ENCODE measurements at places on chromosomes 6 and 20.

- peak overlapping the region; percentile 10 for H3K27ac ChIP-seq
These were observed 46.1 kb upstream of the TMEM217 start for GRCh38 chr6:37303891-37304503.

DNA sequence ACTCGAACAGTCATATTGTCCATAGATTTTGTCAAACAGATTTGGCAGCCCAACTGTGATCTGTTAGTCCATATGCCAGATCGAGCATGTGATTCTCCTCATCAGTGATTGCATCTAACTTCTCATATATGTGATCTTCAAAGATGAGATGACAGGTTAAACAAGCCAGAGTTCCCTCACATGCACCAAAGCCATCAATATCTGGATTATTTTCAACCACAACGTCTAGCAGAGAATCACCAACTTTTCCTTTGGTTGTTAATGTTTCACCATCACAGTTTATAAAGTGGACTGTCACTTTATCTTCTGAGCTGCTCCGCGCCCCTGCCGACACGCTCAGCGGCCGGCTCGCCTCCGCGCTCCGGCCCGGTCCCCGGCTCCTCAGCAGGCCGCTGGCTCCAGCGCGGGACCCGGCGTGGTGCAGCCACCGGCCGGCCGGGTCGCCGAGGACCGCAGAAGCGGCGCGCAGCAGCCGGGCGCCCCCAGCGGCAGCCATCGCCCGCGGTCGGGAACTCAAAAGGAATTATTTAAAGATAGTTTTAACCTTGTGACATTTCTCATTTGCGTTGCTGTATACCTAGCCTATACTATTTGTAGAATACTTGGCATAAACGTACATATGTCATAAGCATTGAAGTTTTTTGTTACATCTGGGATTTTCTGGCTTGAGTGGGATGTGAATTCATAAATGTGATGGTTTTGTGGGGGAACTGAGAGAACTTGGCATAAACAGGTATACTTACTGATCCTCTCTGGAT, 40.1 kb upstream of the DYNLRB1 start:
- H3K27me3 ChIP-seq: no peaks in the 10 kb centered on the region
- DNase-seq: peak; percentile 59
- peaks cover 6% of the 10 kb centered on the region for H3K4me1 ChIP-seq
- H3K27ac ChIP-seq: no peak overlapping the region

GRCh38 chr6:164011321-164011720, 596.8 kb downstream of the QKI start:
- no peaks in the 10 kb centered on the region for H3K36me3 ChIP-seq
- no peak overlapping the region for H3K4me3 ChIP-seq
- no peak for DNase-seq
- H3K27ac ChIP-seq: no peak overlapping the region
- H3K4me1 ChIP-seq: no peaks in the 10 kb centered on the region

DNA sequence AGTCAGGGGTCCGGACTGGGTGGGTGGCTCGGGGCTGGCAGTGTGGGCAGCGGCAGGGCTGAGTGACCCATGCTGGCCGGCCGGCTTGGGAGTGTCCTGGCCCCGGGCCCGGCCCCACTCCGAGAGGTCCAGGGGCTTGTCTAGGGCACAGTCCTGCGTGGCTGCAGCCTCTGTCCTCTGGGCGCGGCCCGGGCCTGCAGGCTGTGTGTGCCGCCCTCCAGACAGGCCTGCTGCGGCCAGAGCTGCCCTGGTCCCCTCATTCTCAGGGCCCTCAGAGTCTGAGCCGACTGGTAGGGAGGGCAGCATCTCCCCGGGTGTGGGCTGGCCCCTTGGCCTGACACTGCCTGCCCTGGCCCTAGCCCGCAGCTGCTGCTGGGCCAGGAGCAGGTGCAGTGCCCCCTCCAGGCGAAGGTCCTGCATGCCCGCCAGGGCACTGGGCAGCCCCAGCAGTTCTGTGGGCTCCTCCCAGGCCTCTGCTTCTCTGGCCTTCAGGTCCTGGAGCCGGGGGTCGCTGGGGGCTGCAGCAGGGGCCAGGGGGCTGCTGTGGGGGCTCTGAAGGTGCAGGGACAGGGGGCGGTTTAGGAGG, 6.9 kb upstream of the CABLES2 start:
- no peaks in the 10 kb centered on the region for H3K36me3 ChIP-seq
- DNase-seq: no peak
- H3K27me3 ChIP-seq: peaks cover 2% of the 10 kb centered on the region
- H3K4me1 ChIP-seq: peaks cover 5% of the 10 kb centered on the region

DNA sequence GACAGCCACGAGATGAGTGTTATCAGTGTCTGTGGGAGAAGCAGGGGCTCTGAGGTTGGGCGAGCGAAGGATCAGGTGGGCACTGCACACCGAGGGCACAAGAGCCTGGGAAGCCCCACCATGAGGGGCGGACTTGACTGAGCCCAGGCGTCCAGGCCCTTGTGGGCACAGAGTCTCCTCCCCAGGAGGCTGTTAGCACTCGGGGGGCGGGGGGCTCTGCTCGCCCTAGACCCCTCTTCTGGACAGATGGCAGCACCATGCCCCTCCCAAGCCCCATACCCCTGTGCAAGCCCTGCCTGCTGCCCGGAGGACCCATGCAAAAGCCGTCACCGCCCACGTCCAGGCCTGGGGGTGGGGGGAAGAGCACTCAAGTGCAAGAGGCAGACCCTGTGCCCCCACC, 21.7 kb upstream of the SLCO4A1 start:
- H3K36me3 ChIP-seq: no peaks in the 10 kb centered on the region
- no peaks in the 10 kb centered on the region for H3K27me3 ChIP-seq
- no peak overlapping the region for H3K27ac ChIP-seq
- no peak for DNase-seq

GRCh38 chr6:20024978-20025377, 187.3 kb downstream of the MBOAT1 start:
- DNase-seq: no peak
- peaks cover 13% of the 10 kb centered on the region for H3K4me1 ChIP-seq
- H3K4me3 ChIP-seq: no peak overlapping the region
- H3K27ac ChIP-seq: no peak overlapping the region
- H3K27me3 ChIP-seq: peaks cover 30% of the 10 kb centered on the region

DNA sequence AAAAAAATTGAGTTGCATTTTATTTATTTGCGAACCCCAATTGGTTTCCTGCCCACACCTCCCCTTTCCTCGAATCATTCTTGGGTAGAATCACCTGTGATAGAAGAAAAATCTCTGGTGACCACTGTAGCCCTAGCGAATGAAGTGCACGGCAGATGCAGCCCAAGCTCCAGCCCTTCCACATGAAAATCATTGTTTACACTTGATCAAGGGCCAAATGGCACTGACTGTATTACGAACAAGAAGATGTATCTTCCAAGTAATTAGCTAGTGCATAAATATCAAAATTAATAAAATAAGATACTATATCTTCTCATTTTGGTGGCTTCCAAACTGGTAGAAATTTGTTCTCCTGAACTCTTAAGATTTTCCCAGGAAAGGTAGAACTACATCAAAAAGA, 93.4 kb upstream of the ARID1B start:
- H3K27ac ChIP-seq: no peak overlapping the region
- no peaks in the 10 kb centered on the region for H3K36me3 ChIP-seq
- DNase-seq: no peak
- peaks cover 23% of the 10 kb centered on the region for H3K4me1 ChIP-seq

GRCh38 chr6:82118150-82118562, 129.4 kb downstream of the IBTK start:
- H3K27me3 ChIP-seq: no peaks in the 10 kb centered on the region
- DNase-seq: no peak
- H3K4me3 ChIP-seq: no peak overlapping the region
- no peak overlapping the region for H3K27ac ChIP-seq
- H3K36me3 ChIP-seq: no peaks in the 10 kb centered on the region
- no peaks in the 10 kb centered on the region for H3K4me1 ChIP-seq

DNA sequence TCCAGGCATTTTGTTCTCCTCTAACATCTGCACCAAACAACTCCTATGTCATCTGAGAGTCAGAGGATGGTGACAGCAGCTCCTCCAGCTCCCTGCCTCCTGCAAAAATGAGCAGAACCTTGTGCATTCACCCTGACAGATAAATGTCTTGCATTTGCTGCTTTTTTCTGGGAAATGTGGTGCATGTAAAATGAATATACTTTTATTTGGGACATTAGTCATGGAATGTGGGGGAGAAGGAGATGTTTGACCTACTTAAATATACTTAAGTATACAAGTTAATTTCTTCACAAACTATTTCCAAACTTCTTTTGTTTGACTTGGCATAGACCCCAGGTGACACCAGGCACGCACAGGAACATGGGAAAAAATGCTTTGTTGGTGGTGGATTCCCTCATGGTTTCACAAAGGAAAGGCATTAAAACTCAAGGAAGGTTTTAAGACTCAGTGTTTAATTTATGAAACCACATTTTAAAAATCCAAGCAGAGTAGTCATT, 181.8 kb upstream of the MCHR2 start:
- H3K4me3 ChIP-seq: no peak overlapping the region
- H3K27me3 ChIP-seq: peaks cover 6% of the 10 kb centered on the region
- H3K27ac ChIP-seq: no peak overlapping the region
- no peaks in the 10 kb centered on the region for H3K36me3 ChIP-seq
- no peaks in the 10 kb centered on the region for H3K4me1 ChIP-seq

DNA sequence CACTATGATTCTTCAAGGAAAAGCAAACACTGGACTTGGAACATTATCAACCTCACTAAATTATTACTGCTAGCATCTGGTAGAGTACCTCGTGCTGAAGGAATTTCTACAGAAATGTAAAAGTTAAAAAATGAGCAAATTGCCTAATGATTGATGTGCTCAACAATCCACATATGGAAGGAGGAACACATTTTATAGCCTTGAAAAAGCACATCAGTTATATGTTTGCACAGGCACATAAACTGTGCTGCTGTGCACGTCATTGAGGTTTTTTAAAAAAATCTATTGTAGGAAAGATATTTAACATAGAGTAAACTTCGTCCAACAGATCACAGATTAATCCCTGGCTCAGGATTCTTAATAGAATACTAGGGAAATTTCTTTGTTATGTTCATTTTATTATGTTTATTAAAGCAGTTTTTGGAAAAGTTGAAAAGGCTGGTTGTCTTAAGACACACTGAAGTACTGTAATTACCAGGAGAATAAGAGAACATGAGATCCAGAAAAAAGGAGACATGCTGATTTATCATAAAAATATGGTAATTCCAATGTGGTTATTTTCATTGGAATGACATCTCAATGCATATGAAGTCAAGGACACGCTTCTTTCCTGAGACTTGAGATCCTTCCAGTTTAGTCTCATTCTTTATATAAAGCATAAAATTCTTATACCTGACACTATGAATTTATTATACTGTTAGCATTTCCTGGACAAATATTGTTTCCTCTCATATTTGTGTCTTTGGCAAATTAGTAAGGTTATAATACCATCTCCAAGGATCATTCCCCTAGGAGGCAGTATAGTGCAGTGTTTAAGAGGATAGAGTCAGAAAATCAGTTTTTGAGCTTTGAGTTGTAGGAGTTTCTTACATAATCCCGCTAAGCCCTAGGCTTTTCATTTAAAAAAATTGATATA, 511.1 kb downstream of the TENT5A start:
- no peaks in the 10 kb centered on the region for H3K27me3 ChIP-seq
- no peak overlapping the region for H3K27ac ChIP-seq
- H3K4me1 ChIP-seq: no peaks in the 10 kb centered on the region
- H3K4me3 ChIP-seq: no peak overlapping the region
- H3K36me3 ChIP-seq: no peaks in the 10 kb centered on the region

DNA sequence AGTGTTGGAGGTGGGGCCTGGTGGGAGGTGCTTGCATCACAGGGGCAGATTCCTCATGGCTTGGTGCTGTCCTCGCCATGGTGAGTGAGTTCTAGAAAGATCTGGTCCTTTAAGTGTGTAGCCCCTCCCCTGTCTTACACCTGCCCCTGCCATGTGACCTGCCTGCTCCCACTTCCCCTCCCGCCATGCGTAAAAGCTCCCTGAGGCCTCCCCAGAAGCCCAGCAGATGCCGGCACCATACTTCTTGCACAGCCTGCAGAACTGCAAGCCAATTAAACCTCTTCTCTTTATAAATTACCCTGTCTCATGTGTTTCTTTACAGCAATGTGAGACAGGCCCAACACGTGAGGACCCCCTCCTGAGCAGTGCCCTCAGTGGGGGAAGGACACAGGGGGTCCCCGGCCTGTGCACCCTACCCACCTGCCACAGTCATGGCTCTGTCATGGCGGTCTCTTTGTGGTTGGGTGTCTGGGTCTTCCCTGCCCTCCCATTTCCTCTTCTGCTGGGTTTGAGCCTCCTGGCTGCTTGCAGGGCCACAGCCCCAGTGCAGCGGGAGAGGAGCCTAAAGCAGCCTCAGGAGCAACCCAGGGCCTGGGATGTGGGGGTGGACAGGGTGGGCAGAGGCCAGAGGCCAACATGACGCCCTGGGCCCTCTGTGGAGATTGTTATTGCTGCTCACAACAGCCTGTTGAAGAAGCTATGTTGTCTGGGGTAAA, 87.2 kb upstream of the QKI start:
- peaks cover 9% of the 10 kb centered on the region for H3K27me3 ChIP-seq
- no peak overlapping the region for H3K27ac ChIP-seq
- no peaks in the 10 kb centered on the region for H3K36me3 ChIP-seq
- DNase-seq: no peak

- H3K27me3 ChIP-seq: no peaks in the 10 kb centered on the region
- H3K4me1 ChIP-seq: no peaks in the 10 kb centered on the region
- no peak overlapping the region for H3K27ac ChIP-seq
- DNase-seq: no peak
- no peaks in the 10 kb centered on the region for H3K36me3 ChIP-seq
These were observed 628.8 kb upstream of the SLC35B3 start for GRCh38 chr6:9064156-9064555.

DNA sequence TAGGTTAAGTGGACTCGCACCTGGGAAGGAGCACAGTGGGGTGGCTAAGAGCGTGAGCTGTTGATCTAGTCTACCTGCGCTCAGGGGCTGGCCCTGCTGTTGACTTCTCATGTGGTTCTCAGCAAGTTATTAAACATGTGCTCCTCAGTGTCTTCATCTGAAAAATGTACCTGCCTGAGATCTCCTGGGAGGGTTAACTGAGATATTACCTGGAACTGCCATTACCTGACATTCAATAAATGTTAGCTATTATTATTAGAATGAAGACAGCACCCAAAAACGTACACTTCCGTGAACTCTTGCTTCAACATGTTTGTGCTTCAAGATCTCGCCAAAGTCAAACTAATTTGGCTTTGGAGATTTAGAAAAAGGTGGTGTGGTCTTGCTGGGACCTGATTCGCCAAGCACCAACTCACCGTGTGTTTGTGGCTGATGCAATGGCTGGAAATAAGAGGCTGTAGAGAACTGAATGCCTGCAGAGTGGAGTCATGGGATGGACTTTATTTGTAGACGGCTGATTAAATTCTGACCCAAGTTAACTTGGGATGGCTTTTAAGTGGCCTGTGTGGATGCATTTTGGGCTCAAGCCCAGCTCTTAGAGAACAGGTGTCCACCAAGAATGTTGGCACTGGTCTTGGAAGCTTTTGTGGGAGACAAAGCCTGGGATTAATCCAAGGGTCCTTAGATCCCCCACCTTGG, 692.9 kb downstream of the QKI start:
- no peaks in the 10 kb centered on the region for H3K36me3 ChIP-seq
- no peak overlapping the region for H3K27ac ChIP-seq
- no peaks in the 10 kb centered on the region for H3K4me1 ChIP-seq
- H3K27me3 ChIP-seq: peaks cover 17% of the 10 kb centered on the region
- DNase-seq: no peak
- H3K4me3 ChIP-seq: no peak overlapping the region

All from activated CD4-positive, alpha-beta T cell treated with anti-CD3 and anti-CD28 coated beads for 36 hours (primary cell).